Central memory CD8-positive, alpha-beta T cell (primary cell): ENCODE measurements at places on chromosomes 1 and 21.

DNA sequence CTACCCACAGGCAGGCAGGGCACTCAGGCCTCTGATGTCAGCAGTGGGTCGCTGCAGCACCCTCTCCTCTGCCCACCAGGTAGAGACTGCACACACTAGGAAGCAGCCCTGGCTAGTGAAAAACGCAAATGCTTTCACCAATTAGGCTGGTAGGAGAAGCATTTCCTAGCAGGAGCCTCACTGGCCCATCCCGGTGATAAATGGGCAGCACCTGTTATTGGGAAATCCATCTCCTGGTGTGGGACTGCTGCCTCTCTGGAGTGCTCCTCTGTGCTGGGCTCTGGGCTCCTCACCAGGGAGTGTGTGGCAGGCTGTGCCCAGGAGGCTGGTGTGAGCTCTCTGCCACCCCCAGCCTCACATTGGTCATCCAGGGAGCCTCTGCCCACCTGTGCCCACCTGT, 28.6 kb downstream of the LRP8 start:
- no peak for DNase-seq

DNA sequence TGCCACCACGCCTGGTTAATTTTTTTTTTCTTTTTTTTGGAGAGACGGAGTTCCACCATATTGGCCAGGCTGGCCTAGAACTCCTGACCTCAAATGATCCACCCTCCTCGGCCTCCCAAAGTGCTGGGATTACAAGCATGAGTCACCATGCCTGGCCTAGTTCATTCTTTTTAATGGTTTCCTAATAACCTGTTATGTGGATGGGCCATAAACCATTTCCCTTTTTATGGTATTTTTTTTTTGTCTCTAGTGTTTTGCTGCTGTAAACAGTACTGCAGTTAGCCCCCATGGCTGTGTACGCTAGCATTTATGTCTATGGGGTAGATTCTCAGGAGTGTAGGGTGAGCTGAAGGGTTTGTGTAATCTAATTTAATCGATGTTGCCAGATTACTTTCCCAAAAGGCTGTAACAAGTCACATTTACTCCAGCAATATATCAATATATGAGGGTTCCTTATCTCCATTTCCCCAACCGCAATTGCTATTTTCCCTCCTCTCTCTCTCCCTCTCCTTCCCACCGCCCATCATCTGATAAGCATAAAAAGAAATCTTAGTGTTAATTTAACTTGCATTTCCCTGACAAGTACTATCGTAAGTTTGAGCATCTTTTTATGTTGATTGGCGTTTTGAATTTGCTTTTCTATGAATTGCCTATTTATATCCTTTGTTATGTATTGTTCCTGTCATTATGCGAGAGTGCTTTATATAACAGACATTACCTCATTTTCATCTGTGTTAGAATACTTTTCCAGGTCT, 28.7 kb downstream of the RCSD1 start:
- DNase-seq, result no peak

DNA sequence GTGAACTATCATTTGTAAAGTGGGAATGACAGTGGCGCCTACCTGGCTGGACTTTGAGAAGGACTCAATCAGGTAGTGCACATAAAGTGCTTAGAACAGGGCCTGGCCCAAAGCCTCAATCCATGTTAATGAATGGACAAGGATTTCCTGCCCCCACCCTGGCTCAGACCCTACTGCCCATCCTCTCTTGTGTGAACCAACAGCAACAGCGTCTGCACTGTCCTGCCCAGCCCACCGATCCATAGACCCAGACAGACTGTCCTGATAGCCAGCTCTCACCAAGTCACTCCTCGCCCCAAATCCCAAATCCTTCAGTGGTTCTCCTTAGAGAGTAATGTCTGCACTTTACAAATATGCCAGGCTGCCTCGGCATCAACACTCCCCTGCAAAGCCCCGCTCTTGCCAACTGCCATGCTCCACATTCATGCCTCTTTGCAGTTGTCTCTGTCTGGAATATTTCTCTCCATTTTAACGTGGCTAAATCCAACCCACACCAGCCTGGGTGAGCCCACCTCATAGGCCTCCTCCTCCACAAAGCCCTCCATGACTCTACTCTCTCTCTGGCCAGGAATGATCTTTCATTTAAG, 157.6 kb upstream of the EDN2 start:
- no peak for DNase-seq

GRCh38 chr1:79052829-79053449, 46.4 kb upstream of the ADGRL4 start:
- no peak for DNase-seq

DNA sequence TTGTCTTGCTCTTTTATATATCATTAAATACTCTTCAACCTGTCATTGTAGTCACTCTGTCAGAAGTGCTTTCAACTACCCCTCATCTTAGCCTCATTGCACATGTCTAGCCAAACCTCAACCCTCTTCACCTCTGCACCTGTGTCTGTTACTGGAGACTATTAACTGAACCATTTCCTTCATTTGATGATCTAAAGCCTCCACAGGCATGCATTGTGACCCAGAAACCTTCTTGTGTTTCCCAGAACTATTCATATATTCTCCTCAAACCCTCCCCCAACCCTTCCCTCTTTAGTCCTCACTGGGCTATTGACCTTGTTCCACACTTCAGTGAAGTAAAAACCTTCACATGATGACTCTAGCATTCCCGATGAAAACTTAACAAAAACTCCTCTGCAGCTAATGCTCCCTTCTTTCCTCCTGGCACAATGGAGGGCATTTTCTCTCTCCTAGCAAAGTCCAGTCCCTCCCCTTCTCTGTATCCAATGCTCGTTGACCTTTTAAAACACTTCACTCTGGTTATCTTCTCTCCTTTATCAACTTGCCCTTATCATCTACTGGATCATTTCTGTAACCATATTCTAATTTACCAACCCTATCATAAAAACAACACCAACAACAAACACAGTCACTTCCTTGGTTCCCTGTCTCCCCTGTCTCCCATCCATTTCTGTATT, 86.1 kb downstream of the BACH1 start:
- no peak for DNase-seq

- DNase-seq, result no peak
Observed at GRCh38 chr1:44239961-44240371, 26.7 kb downstream of the DMAP1 start.

DNA sequence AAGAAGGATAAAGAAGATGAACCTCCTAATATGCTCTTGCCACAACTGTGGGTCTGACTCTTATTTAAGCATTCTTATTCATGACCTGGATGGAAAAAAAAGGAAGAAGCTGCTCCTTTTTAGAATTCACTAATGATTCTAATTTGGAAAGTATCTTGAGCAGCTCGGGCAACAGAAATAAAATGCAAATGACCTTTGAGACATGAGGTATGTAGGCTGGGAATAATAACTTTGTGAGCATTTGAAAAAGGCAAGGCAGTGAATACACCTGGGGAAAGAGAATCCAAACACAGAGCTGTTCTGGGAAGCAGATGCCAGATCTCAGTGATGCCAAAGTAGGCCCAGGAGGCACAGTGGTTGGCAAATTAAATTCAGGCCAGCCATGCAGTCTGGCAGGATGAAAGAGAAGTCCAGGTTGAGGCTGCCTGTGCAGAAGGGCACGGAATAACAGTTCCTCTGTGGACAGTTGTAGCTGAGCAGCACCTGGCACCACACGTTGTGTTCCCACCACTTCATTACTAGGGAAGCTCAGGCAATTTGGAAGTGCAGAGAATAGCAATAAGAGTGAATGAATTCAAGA, 320.8 kb upstream of the ST6GALNAC5 start:
- DNase-seq, result no peak

DNA sequence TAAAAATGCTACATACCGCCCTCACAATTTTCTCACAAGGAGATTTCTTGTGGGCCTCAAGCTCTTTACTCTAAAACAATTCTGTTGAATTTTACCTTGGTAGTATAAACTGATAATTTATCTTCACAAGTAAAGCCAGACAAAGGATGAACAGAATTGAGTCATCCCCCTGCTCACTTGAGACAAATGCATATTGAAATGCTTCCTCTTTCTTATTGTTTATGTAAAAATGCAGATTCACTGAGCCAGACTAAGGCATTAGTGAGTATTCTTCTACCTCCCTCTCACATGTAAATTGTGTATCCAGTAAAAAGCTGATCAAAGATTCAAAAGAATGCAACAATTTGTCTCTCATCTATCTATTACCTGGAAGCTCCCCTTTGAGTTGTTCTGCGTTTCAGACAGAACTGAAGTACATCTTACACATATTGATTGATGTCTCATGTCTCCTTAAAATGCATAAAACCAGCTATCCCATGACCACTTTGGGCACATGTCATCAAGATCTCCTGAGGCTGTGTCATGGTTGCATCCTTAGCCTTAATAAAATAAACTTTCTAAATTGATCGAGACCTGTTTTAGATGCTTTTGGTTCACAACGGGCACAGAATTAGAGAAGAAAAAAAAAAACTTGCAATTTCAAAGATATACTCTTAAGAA, 743.1 kb upstream of the B3GALT2 start:
- no peak for DNase-seq
